ENCODE measurements at places on chromosomes 6 and 20. TPM values are rescaled to one million over a fixed set of nuclear protein-coding genes. Genes with fewer than 3 reads are reported as not detected.

Gene KIAA0408
- 23.4 TPM for total RNA-seq

- DNase-seq, result no peak
These were observed 34.9 kb downstream of the ELOVL5 start for GRCh38 chr6:53313784-53314400.

DNA sequence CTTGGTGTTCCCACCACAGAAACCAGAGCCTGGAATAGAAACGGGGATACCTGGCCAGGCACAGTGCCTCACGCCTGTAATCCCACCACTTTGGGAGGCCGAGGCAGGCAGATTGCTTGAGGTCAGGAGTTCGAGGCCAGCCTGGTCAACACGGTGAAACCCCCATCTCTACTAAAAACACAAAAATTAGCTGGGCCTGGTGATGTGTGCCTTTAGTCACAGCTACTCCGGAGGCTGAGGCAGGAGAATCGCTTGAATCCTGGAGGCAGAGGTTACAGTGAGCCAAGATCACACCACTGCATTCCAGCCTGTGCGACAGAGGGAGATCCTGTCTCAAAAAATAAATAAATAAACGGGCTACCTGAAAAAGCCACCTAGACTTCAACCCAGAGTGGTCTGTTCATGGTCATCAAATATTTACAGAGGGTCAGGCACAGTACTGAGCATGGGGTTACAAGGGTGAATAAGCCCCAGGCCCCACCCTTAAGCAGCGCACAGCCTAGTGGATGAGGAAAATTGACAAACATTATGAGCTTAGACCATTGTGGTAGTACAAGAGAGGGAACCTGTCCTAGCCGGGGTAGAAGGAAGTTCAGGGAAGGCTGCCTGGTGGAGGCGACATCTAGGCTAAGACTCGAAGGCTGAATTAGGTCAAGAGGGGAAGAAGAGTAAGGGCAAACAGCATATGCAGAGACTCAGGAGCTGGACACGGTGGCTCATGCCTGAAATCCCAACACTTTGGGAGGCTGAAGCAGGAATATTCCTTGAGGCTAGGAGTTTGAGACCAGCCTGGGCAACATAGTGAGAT is 7.2 kb upstream of the PCIF1 start:
- DNase-seq, result no peak

- no peak for DNase-seq
These were observed 1.3 kb downstream of the SLC39A7 start for GRCh38 chr6:33201935-33202334.

DNA sequence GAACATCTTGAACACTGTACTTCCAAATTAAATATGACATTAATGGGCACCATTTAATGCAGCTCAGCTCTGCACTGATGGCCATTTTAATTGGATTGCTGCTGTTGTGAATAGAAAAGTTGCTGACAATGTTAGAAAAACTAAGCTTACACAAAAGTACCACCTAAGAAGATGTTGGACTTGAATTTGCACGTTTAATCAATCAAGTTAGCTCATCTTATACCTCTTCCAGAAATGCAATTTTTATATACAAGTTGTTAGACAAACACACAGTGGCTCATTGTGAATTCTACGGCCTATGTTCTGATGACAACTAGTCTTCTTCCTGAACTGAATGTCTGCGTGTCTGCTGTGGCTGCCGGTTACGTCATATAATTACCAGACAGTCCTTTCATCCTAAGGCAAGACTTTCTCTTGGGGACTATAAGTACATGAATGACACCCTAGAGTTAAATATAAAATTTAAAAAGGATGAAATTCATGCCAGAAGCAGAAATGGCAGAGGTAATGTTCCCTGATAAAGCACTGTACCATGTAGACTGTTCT is 330.2 kb downstream of the EPM2A start:
- no peak for DNase-seq

DNA sequence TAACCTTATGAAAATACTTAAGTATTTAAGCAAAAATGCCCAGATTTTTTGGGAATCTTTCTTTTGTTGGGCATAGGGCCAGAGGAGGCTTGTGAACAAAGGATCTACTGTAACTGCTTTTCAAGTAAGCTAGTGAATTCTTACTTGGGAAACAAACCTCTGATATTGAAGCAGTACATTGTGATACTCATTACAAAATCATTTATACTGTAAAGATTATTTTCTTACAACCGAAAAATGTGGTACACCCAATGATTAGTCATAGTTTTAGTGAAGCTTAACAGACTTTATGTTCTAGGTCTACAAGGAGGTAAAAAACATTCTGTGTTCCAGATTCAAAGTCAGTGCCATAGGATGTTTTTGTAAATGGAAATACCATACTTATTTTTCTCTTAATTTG is 272.9 kb upstream of the KCNQ5 start:
- DNase-seq, result no peak

DNA sequence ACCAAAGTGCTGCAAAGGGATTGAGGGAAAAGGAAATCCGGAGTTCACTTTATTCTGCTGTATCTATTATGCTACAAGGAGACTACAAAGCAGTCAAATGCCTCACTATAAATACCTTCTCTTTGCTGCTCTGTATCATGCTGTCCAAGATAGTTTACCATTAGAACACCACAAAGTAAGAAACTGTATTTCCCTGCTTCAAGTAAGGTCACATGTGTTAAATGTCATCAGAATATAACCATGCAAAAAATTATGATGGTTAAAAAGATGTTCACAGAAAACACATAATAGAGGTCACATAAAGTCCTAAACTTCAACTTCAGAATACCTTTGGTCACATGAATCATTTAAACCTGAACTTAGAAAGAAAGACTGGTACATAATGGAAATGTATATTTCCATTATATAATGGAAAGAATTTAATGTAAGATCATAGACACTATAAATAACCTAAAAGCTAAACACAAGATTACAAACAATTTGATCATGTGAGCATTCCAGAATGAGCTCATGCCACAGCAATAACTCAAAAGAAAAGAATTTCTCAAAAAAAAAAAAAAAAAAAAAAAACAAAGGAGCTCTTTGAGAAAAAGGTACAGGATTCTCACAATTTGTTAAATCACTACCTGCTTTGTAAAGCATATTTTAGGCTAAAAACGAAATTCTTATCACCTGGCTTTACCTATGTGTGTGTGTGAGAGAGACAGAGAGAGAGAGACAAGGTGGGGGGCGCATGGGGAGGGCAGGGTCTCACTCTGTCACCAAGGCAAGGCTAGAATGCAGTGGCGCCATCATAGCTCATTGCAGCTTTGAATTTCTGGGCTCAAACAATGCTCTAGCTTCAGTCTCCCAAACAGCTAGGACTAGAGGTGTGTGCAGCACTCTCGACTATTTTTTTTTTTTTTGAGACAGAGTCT is 58.7 kb downstream of the KIF13A start:
- no peak for DNase-seq

GRCh38 chr6:51292659-51293058 is 474.0 kb downstream of the TFAP2B start:
- no peak for DNase-seq

DNA sequence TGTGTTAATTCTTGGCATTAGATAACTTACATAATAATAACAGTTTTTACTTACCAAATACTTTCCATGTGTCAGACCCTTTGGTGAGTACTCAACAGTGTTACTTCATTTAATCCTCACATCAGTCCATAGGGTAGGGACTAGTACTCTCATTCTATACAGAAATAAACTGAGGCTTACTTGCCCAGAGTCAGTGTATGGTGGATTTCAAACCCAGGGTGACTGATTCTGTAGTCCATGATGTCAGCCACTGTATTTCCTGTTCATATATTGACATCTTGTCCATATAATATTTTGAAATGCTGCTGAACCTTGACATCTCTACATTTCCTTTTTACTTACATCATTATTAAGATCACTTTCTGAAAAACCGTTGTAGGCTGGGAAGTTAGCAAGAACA is 2.5 kb upstream of the PNLDC1 start:
- DNase-seq, result no peak

GRCh38 chr6:54633601-54634000 is 213.0 kb upstream of the FAM83B start:
- DNase-seq, result no peak

All from dorsolateral prefrontal cortex (tissue), 122 donors.